IPS DF 6.9 (cell line): ENCODE measurements at places on chromosomes 1 and 21.

- DNase-seq, result no peak
These were observed 29.0 kb downstream of the ACP6 start for GRCh38 chr1:147641291-147641690.

DNA sequence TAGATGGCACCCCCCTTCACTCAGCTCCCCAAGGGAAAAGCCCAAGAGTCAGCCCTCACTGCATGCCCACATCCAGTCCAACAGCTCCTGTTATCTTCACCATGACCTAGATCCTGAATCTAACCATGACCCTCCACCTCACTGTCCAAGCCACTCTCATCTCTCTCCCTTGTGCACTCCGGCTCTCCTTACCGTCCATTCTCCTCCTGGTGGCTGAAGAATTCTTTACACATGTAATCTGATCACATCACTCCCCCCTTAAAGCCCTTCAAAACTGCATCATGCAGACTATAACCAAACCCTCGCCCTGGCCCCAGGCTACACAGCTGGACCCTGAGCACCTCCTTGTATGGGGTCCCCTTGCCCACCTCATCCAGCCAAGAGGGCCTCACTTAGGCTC, 14.0 kb upstream of the PAQR7 start:
- no peak for DNase-seq

GRCh38 chr1:27144920-27145661, 9.8 kb downstream of the SLC9A1 start:
- DNase-seq, result no peak

- no peak for DNase-seq
These were observed 8.3 kb upstream of the GPR89B start for GRCh38 chr1:147919896-147920295.

GRCh38 chr1:53069265-53069662, 7.3 kb downstream of the PODN start:
- DNase-seq, result no peak

DNA sequence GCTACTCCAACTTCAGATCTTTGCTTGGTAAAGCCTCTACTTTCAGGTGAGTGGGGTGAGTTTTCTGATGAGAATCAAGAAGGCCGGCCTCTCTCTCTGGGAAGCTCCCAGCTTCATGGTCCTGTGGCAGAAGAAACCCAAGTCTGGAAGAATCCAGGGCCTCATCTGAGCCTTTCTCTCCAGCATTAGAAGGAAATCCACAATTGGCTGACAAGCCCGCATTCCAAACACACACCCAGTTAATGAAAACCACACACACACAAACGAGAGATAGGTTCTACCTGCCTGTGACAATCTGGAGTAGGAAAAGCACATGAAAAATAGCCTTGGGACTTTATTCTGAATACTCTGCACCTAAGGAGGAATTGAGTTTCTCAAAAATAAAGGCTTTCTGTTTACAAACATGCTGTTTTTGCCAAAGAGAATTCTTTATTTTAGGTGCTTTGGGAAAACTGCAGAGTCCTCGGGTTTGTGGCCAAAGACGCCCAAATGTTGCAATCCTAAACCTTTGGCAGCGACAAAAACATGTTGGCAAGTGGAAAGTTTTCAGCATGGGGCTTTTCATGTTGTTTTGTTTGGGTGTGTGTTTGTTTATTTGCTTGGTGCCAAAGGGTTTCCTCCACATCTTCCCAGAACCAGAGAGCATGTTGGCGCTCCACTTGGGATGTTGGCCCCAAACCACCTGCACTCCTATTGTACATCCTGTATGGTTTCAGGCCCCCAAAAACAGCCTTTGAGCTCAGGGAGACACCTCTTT, 216.2 kb downstream of the SETD4 start:
- no peak for DNase-seq

DNA sequence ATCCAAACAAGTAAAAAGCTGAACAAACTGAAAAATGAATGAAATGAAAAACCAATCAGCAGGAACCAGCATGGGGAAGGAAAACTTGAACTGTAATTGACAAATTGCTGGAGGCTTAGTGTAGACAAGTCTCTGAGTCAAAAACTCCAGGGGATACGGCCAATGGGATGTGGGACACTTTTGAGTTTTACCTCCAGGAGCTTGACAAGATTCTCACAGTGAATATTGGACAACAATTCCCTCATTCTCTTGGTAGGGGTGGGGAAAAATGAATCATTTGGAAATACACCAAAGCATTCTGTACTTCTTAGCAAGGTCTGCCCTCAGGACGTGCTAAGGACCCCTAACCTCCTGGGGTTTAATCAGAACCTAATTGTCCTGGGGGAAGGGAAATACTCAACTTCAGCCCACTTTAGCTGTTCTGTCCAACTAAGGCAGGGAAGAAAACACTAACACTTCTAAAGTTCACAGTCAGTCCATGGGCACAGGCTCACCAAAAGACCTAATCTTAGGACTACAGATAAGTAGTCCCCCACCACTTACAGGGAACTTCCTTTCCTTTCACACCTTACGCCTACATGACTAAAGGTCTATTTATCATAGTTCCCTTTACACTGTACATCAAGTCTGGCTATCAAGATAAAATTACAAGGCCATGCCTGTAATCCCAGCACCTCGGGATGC, 60.7 kb upstream of the CDC42BPA start:
- DNase-seq, result no peak

GRCh38 chr21:18725653-18726052, 322.1 kb upstream of the TMPRSS15 start:
- DNase-seq, result peak; percentile 9

DNA sequence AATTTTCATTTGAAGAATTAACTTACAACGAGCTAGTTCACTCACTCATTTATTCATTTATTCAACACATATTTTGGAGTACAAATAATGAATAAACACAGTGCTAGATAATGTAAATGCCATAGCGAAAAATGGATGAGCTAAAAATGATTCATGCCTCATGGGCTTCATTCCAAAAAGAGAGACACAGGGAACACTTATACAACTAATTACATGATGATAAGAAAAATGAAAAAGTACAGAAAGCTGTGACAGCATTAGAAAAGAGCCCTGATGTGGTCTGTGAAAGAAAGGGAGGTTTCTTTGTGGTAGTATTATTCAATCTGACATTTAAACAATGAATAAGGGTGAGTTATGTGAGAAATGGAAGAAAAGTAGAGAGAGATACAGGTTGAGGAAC, 726.4 kb downstream of the AMY1C start:
- no peak for DNase-seq

DNA sequence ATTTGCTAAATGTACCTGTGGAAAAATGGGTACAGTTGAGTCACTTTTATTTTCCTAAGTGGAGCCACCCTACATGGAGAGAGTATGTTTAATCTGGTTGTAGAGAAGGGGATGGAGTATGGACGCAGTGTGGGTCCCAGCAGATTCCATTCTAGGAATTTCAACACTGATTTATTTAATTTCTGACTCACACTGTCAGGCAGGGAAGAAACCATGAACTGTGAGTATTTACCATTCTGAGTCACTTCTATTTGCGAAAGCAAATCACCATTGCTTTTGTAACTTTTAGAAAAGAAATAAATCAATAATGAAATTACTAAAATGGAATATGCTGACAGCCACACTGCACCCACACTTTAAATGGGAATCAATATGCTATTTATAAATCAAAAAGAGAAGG, 339.0 kb downstream of the DSCAM start:
- no peak for DNase-seq

GRCh38 chr1:92291372-92291999, 7.3 kb downstream of the GLMN start:
- peak; percentile 1 for DNase-seq

GRCh38 chr1:65009724-65010420, 43.5 kb upstream of the JAK1 start:
- DNase-seq, result no peak

- DNase-seq, result no peak
These were observed 13.5 kb upstream of the PEX10 start for GRCh38 chr1:2425892-2426291.

- no peak for DNase-seq
These were observed 124.0 kb upstream of the SPATA6 start for GRCh38 chr1:48596046-48596445.

GRCh38 chr1:8540261-8540941, 222.5 kb downstream of the SLC45A1 start:
- DNase-seq, result no peak

- DNase-seq, result no peak
These were observed 899.7 kb downstream of the ADGRL2 start for GRCh38 chr1:82700476-82700875.

GRCh38 chr1:169339773-169340172, 27.8 kb downstream of the NME7 start:
- no peak for DNase-seq

DNA sequence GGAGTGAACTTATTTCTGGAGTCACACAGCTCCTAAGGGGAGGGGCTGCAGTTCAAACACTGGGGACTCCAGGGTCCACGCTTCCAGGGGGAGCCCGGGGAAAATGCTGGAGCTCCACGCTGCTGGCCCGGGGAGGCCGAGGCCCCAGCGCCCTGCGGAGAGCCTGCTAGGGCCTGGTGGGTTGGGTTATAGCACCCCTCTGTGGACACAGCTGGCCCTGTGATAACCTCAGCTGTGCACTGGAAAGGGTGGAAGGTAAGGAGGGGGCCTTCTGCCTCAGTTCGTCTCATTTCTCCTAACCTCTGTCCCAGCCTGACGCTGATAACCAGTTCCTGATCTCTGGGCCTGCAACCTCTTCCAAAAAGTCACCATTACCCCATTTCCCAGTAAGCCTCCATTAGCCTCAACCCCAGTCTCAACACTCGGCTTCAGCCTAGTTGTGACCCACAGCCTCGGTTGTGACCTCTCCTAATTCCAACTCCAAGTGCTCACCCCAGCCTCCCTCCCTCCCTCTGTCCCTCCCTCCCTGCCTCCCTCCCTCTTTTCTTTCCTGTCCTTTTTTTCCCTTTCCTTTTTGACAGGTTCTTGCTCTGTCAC, 7.1 kb downstream of the NBL1 start:
- DNase-seq, result no peak

GRCh38 chr1:197965132-197965840, 48.1 kb downstream of the LHX9 start:
- no peak for DNase-seq

DNA sequence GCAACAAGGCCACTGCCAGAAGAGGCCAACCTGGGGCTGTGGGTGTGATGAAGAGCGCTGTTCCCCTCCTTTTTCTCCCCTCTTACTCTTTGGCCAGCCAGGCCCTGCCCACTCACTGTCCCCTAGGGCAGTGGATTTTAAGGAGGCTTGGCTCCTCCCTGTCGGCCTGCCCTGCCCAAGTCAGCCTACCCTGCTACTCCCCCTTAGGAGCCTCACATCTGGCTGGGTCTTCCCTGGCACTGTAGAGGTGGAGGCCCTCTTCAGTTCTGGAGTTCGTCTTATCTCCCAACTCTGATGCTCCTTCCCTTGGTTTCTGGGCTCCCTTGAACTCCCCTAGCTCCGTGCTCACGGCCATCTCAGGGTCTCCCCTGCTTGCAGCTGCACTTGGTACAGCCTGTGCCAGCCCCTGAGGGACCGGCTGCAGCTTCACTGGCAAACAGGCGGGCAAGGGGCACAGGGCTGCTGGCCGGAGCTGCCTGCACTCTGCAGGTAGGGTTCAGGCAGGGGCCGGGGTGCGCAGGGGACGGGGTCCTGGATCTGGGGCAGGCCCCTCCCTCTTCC, 4.0 kb downstream of the AMPD2 start:
- DNase-seq, result no peak

DNA sequence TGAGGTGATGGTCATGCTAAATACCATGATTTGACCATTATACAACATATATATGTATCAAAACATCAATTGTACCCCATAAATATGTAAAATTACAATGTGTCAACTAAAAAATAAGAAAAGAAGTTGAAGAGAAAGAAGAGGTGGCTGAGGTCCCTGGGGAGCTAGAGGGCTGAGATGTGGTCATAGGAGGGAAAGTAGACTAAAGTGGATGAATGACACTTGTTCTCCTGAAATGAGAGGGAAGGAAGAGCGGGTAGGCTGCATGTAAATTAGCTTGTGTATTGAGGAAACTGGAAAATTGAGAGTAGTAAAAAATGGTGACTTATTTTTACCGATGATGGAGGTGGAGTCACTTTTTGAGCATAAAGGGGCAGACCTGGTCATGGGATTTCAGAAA, 117.0 kb downstream of the ST6GALNAC3 start:
- DNase-seq, result no peak

DNA sequence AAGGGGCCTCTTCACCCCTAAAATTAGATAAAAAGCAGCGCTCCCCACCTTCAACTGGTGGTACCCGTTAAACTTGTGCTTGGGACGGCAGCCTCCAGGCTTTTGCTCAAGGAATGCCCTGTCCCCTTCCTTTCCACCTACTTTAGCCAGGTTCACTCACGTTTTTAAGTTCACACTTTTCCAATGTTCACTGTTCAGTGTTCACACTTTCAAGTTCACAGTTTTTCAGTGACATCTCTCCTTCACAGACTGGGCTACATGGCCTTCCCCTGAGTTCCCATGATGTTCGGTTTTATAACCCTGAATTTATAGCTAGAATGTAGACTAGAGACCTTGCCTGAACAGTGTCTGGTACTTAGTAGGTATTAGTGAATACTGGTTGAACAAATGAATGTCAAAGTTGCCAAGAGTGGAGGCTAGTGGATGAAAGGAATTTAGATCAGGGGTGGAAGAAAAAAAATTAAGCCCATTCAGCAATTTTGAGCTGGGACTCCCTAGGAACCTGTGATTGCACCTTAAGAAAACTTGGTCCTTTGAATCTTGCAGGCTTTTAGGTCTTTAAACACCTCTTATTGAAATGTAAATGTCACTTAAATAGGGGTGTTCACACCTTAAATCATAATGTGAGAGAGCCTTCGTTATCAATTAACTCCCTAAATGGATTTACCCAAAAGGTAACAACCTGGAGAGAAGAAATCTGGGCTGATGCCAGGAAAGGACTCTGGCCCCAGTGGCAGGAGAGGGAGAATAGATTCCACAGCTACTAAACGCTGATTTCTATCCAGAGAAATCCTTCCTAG, 12.3 kb downstream of the BTG2 start:
- DNase-seq, result no peak

- DNase-seq, result no peak
These were observed 538.0 kb downstream of the PTPRU start for GRCh38 chr1:29774355-29774754.

DNA sequence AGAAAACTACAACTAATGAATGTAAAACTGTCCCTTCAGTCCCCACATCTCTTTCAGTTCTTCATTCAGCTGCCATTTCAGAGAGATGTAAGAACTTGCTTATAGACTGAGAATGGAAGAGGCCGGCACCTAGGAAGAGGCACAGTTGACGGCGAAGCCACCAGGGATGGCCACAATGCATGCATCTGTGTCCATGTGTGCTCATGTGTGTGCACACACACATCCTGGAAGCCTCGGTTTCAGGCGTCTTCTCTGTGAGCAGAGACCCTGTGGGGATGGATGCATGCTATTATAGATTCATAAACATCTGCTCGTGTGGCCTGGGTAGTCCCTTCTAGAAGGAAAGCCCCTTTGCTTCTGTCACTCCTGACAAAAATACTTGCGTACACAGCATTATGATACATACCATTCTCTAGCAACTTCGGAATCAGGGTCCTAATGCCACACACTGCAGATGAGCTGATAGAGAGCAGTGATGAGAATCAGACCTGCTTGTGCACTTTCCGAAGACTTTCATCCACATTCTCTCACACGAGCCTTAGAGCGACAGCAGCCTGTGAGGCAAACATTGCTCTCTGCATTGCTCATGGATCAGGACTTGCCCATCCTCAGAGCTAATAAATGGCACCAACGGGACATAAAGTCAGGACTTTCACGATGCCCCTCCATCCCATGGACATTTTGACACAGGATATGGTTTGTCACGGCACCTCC, 12.4 kb upstream of the GPR61 start:
- DNase-seq, result no peak

GRCh38 chr1:185964946-185965345, 230.8 kb downstream of the HMCN1 start:
- DNase-seq, result no peak
